ENCODE measurements at places on chromosomes 6 and 20.

DNA sequence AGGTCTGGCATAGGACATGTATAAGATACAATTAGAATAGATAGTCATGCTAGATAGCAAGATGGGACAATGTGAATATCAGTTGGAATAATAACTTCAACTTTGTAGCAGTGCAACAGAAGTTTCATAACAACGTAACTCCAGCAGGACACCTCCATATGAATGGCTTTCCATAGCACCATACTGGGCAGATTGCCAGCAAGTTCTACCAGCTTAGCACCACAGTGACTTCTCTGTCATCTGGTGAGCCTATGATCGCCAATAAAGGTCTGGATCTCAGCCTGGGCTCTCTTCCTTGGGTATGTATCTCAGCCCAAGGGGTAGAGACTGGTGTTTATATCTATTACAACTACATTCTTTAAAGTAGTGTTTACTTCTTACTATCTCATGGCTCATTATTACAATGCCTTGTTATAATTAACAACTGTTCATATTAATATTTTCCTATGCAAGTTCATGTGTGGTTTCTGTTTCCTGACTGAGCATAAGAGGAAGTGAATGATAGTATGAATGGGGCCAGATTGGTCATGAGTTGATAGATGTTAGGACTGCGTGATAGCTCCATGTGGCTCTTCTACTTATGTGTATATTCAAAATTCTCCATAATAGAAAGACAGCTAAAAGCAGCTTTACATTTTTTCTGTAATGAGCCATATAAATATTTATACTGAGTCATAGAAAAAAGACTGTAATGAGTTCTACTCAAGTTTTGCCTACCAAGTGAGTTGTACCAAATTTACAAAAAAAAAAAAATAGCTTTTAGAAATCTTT is 22.9 kb downstream of the HTR1B start:
- no peak for DNase-seq

DNA sequence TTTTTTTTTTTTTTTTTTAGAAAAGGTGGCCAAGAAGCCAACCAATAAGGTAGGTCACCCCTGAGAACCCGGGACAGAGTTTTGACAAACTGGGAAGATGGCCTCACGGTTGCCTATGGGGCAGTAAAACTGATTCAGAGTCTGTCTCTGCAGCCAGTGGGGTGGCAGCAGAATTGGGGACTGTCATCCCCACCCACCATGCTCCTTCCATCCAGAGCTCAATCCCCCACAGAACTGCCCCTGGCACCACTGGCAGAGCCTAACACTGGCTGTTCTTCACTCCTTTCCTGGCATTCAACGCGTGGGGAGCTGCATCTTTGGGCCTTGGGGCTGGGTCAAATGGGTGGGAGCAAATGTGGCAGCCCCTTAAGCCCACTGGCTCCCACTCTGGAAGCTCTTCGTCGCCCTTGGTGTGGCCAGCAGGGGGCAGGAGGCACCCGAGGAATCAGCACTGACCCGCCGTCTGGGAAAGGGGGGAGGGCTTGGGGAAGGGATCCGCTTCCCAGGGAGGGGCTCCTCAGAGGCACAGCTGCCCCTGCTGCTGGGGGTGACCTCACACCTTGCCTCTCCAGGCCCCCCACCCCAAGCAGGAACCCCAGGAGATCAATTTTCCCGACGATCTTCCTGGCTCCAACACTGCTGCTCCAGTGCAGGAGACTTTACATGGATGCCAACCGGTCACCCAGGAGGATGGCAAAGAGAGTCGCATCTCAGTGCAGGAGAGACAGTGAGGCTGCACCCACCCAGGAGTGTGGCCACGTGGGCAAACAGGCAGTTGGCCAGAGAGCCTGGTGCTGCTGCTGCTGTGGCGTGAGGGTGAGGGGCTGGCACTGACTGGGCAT is 10.4 kb downstream of the CD40 start:
- peak; percentile 86 for DNase-seq

GRCh38 chr6:135088818-135089809 is 34.5 kb upstream of the HBS1L start:
- no peak for DNase-seq

DNA sequence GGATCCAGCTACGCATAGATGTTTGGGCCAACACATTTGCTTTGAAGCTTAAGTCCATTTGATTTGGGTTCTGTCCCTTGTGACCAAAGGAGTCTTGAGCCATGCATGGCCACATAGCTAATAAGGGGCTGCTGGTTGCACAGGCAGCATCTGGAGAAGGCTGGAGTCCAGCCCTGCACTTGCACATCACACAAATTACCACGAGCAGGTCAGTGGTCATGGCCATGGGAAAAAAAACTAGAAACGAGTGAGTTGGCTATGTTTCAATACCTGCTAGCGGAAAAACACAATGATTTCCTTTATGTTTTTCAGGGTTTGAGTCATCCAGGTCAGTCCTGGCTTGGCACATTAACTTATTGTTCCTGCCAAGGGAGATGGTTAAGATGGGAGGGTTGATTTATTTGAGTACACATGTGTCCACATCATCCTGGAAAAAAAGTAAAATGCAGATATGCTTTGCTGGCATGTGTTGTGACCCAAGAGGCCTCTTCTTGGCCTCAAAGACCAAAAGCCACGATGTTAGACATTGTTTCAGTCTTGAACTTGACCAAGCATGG is 5.6 kb upstream of the STX16 start:
- peak; percentile 33 for DNase-seq

DNA sequence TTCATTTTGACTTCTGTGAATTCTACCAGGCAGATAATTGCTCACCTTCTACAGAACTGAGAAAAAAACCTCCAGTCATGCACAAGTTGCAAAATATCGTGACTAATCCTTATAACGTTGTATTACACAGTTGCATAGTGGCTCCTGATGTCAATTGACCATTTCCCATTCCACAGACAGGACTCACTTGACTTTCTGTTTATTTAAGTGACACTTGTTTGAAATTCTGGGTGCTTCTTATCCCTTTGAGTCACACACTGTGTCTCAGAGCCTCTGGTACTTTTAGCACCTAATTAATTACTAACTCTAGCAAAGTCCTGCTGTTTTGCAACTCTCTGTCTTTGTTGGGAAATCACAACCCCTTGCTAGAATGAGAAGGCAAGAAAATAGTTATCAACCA is 16.2 kb upstream of the RSPO3 start:
- no peak for DNase-seq

DNA sequence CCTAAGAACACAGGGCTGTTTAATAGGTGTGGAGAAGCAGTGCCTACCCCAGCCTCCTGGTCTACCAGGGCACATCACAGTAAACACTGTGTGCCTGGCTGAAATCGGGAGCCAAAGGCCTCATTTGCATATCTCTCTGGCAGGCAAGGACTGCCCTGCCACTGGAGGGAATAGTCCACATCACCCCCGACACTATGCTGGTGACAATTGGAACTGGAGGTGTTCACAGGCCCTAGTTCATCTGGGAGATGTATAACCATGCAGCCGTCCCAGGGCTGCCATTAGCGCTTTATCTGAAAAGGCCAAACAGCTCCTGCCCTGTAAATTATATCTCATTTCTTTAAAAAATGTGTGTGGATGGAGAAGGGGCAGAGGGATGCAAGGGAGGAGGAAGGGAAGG is 150.3 kb downstream of the LINC00237 start:
- peak; percentile 53 for DNase-seq

DNA sequence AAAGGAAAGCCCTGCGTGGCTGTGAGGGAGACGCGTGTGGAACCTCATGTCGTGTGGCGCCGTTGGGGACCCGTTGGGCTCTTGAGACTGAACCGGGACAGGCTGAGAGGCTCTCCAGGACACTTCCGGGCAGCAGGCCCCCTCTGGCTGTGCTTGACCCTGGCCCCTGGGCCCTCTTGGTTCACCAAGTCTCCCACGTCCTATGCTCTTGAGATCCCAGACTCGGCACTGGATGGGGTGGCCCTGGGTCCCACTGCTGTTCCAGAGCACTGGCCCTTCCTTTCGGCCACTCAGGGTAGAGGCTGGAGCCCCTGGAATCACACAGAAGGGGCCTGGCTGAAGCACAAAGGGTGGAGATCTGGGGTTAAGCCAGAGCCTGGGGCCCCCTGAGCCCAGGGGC is 30.4 kb downstream of the NTSR1 start:
- DNase-seq = no peak

DNA sequence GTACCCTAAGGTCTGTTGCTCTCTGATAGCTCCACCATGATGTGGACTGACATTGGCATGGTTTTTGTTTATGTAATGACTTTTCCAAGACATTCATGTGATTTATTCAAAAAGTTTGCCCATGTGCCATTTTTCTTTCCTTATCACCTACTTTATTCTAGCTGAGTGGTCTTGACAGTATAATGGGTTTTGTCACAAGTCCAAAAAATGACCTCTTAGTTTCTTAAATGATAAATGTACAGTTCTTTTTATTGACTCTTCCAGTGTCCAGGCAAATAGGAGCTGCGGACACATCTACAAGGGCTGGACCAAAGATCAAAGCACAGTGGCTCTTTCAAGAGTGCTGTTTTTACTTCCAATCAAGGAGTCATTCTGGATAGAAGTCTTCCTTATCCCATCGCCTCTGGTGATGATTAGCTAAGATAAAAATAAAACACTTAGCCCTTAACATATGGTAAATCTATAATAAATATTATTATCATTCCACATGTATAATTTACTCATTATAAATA is 141.4 kb downstream of the MMUT start:
- no peak for DNase-seq

GRCh38 chr6:38159596-38159995 is 340.1 kb downstream of the ZFAND3 start:
- no peak for DNase-seq
